Thyroid gland (tissue), 4 donors: ENCODE measurements at places on chromosomes 1 and 21. TPM values are rescaled to one million over a fixed set of nuclear protein-coding genes. Genes with fewer than 3 reads are reported as not detected.

Gene LCE2A
- total RNA-seq = not detected

Gene SLC30A10
- not detected for total RNA-seq

Gene ESPN
- total RNA-seq = not detected

Gene NUF2
- not detected for total RNA-seq

Gene B3GALT2
- 0.67 TPM for total RNA-seq

Gene RXFP4
- not detected for total RNA-seq

Gene MYOM3
- total RNA-seq = not detected

Gene BRDT
- total RNA-seq = not detected

GRCh38 chr21:37987668-37988067, 71.4 kb upstream of the KCNJ6 start:
- no peaks in the 10 kb centered on the region for H3K27me3 ChIP-seq
- no peak overlapping the region for H3K27ac ChIP-seq
- H3K4me1 ChIP-seq = no peaks in the 10 kb centered on the region
- DNase-seq = no peak
- no peaks in the 10 kb centered on the region for H3K36me3 ChIP-seq

DNA sequence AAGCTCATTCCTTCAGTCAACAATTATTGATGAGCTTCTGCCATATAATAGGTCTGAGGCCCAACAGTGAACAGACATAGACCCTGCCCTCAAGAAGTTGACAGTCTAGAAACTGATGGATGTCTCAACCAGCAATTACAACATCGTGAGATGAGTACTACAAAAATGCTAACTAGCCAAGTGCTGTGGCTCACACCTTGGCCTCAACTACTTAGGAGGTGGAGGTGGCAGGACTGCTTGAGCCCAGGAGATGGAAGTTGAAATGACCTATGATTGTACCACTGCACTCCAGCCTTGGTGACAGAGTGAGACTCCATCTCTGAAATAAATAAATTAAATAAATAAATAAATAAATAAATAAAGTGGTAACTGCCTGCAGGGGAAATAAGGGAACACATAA, 11.7 kb upstream of the PTP4A2 start:
- H3K4me1 ChIP-seq = peaks cover 43% of the 10 kb centered on the region
- no peaks in the 10 kb centered on the region for H3K36me3 ChIP-seq
- no peak for DNase-seq
- no peak overlapping the region for H3K27ac ChIP-seq
- H3K4me3 ChIP-seq = no peak overlapping the region

GRCh38 chr1:9401080-9401453, 108.4 kb downstream of the SPSB1 start:
- no peaks in the 10 kb centered on the region for H3K36me3 ChIP-seq
- no peaks in the 10 kb centered on the region for H3K27me3 ChIP-seq
- H3K4me1 ChIP-seq = peaks cover 28% of the 10 kb centered on the region

GRCh38 chr1:110425612-110426152, 18.2 kb upstream of the LAMTOR5 start:
- H3K27ac ChIP-seq = no peak overlapping the region
- no peaks in the 10 kb centered on the region for H3K27me3 ChIP-seq
- peak; percentile 9 for DNase-seq
- H3K4me1 ChIP-seq = no peaks in the 10 kb centered on the region
- no peak overlapping the region for H3K4me3 ChIP-seq

- no peaks in the 10 kb centered on the region for H3K27me3 ChIP-seq
- peak overlapping the region; percentile 78 for H3K27ac ChIP-seq
- H3K4me3 ChIP-seq = no peak overlapping the region
- H3K4me1 ChIP-seq = peaks cover 68% of the 10 kb centered on the region
- DNase-seq = peak; percentile 74
- H3K36me3 ChIP-seq = no peaks in the 10 kb centered on the region
Measured at GRCh38 chr1:201713086-201713810, 115.7 kb upstream of the IPO9 start.

DNA sequence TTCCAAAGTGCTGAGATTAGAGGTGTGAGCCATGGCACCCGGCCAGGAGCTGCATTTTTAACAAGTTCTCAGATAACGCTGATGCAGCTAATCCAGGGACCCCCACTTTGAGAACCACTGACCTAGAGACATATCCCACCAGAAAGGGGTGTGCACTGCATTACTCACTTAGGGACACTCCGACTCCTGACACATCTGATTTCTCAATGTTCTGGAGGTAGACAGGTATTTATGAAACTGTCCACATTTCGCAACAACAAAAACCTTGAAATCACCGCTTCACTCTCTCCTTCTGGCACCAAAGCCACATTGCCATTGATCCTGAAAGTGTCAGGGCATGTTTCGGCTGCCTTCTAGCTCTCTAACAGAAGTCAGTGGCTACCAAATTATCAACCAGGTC, 23.2 kb upstream of the CAMTA1 start:
- no peaks in the 10 kb centered on the region for H3K4me1 ChIP-seq
- no peak for DNase-seq
- H3K27me3 ChIP-seq = no peaks in the 10 kb centered on the region
- no peak overlapping the region for H3K27ac ChIP-seq
- no peaks in the 10 kb centered on the region for H3K36me3 ChIP-seq

DNA sequence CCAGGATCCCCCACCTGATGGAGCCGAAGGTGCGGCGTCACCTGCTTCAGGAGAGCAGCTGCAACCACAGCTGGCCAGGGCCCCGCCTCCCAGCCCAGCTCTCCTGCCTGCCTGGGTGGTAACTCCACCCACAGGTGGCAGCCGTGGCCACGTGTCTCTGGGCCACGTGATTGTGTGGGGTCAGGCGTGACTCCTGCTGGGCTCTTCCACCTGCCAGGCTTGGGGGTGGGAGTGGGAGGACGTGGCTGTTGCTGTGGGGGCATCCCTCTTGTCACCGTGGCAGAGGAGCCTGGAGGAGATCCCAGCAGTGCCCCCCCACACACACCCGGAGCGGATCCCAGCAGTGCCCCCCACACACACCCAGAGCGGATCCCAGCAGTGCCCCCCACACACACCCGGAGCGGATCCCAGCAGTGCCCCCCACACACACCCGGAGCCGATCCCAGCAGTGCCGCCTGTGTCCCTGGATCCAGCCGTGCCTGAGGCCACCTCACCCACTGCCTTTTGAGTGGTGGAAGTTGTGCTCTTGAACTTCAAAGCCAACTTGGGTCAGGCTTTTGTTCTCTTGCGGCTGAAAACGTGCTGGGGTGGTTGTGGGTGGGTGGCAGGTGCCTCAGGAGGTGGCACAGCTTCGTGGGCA, 32.2 kb downstream of the POFUT2 start:
- no peaks in the 10 kb centered on the region for H3K36me3 ChIP-seq
- no peak overlapping the region for H3K4me3 ChIP-seq
- H3K27ac ChIP-seq = no peak overlapping the region

- H3K36me3 ChIP-seq = no peaks in the 10 kb centered on the region
- H3K4me1 ChIP-seq = no peaks in the 10 kb centered on the region
- no peak for DNase-seq
- H3K27me3 ChIP-seq = no peaks in the 10 kb centered on the region
- no peak overlapping the region for H3K4me3 ChIP-seq
Measured at GRCh38 chr1:60895701-60896100, 186.7 kb upstream of the NFIA start.

GRCh38 chr1:198674009-198674408, 35.2 kb downstream of the PTPRC start:
- no peaks in the 10 kb centered on the region for H3K27me3 ChIP-seq
- H3K4me3 ChIP-seq = no peak overlapping the region
- no peaks in the 10 kb centered on the region for H3K4me1 ChIP-seq
- no peak for DNase-seq
- H3K27ac ChIP-seq = no peak overlapping the region
- no peaks in the 10 kb centered on the region for H3K36me3 ChIP-seq

GRCh38 chr1:41632781-41633575, 148.5 kb upstream of the EDN2 start:
- no peaks in the 10 kb centered on the region for H3K27me3 ChIP-seq
- H3K4me3 ChIP-seq = no peak overlapping the region
- no peak for DNase-seq
- no peak overlapping the region for H3K27ac ChIP-seq

- H3K27me3 ChIP-seq = no peaks in the 10 kb centered on the region
- H3K4me1 ChIP-seq = no peaks in the 10 kb centered on the region
- no peak overlapping the region for H3K27ac ChIP-seq
- no peak overlapping the region for H3K4me3 ChIP-seq
- DNase-seq = no peak
- H3K36me3 ChIP-seq = no peaks in the 10 kb centered on the region
Measured at GRCh38 chr1:212070720-212071302, 35.3 kb downstream of the DTL start.

DNA sequence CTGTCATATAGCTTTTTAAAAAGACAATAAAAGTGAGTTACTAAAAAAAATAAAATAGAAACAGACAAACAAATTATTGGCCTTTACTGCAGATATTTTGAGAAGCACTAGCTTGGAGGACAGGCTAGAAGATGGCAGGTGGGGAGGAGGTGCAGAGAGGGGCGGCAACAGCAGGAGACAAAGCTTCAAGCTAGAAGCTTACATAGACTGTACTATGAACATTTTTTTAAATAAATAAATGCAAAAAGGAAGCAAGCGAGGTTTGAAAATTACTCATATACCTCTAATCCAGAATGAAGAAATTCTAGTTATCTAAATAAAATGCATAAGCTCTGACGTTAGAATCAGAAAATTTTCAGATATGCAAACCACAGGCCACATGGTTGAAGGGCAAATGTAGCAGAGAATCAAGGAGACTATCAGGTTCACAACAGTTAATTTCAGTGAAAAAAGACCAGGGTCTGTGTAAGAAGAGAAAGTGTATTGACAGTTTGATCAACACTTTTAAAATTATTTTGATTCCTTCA, 54.9 kb downstream of the NRIP1 start:
- H3K36me3 ChIP-seq = no peaks in the 10 kb centered on the region
- no peak overlapping the region for H3K27ac ChIP-seq
- DNase-seq = no peak
- H3K4me3 ChIP-seq = no peak overlapping the region

DNA sequence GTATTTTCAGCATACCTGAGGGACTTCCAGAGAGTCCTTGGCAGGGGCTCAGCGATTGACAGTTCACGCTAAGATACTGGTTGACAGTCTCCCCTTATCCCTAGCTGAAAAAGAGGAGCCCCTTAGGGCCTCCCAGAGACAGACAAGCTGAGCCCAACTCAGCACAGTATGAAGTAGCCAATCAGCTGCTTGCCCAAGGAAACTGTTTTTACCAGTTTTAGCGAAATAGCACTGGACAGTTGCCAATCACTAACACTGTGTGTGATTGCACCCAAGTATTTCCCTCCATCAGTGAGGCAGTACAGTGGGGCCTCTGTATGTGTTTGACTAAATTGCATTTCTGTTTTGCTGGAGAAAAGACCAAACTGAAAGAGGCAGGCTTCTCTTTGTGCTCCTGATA, 27.0 kb downstream of the KHDRBS1 start:
- no peak for DNase-seq
- no peaks in the 10 kb centered on the region for H3K27me3 ChIP-seq
- no peak overlapping the region for H3K27ac ChIP-seq
- H3K4me1 ChIP-seq = no peaks in the 10 kb centered on the region

GRCh38 chr21:37655611-37656300, 260.5 kb downstream of the KCNJ6 start:
- H3K27me3 ChIP-seq = no peaks in the 10 kb centered on the region
- H3K4me3 ChIP-seq = no peak overlapping the region
- peaks cover 4% of the 10 kb centered on the region for H3K4me1 ChIP-seq
- H3K36me3 ChIP-seq = no peaks in the 10 kb centered on the region
- no peak for DNase-seq
- H3K27ac ChIP-seq = no peak overlapping the region

DNA sequence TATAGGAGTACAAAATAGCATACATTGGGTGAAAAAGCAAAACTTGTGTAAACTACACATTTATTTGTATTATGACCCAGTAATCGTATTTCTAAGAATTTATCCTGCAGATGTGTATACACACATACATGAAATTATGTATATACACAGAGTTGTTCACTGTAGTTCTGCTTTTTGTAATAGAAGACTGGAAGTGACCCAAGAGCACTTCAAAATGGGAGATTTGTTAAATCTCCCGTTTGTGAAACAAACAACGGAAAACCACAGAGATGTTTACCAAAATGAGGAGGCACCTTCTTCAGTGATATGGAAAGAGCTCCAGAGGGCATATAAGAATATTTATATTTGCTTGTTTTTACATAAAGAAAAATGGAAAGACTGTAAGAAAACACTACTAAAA, 18.0 kb upstream of the MNDA start:
- H3K36me3 ChIP-seq = no peaks in the 10 kb centered on the region
- H3K27ac ChIP-seq = no peak overlapping the region
- no peak overlapping the region for H3K4me3 ChIP-seq
- no peak for DNase-seq

DNA sequence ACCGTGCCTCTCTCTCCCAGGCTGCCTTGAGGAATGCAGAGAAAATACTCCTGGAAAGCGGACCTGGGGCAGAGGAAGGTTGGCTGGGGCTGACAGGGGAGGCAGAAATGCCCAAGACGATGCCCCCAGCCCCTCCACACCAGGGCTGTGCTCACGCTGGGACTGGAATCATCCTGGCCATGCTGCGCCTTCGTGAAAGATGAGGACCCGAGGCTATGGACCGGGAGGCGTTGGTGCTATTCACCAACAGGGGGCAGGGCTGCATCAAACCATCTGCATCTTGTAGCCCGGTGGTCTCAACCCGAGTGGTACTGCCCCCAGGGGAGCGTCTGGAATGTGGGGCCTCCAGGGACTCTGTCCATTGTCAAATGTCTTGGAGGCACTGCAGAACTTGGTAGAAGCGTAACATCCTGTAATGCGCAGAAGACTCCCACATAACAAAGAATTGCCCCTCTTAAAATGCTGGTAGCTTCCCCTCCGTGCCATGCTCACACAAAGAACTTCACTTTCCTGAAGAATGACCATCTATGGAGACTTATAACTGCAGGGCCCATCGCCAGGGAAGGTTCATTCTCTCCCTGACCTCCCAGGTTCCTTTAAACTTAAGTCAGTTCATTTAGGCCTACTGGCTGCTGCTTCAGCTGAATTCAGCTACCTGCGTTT, 251.2 kb downstream of the RRAGC start:
- H3K4me1 ChIP-seq = no peaks in the 10 kb centered on the region
- no peaks in the 10 kb centered on the region for H3K27me3 ChIP-seq
- H3K36me3 ChIP-seq = no peaks in the 10 kb centered on the region
- DNase-seq = peak; percentile 11
- H3K27ac ChIP-seq = no peak overlapping the region
